ENCODE measurements at places on chromosomes 7 and 10.

- no peak for DNase-seq
Observed at GRCh38 chr7:22668971-22669401, 58.0 kb upstream of the IL6 start.

DNA sequence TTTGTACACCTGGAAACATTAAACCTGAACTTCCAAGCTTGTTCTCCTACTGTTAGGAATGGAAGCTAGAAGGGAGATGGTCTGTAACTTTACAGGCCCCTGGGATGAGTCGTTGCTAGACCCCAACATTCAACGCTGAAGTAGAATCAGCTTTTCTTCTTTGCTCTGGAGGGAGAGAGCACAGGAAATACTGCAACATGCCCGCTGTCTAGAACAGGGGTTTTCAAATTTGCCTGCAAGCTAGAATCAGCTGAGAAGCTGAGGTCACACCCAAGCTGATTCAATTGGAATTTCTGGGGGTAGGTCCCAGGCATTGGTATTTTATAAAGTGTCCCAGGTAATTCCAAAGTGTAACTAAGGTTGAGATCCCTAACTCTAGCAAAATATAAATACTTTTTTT lies 219.7 kb downstream of the PRPF18 start:
- DNase-seq, result no peak

DNA sequence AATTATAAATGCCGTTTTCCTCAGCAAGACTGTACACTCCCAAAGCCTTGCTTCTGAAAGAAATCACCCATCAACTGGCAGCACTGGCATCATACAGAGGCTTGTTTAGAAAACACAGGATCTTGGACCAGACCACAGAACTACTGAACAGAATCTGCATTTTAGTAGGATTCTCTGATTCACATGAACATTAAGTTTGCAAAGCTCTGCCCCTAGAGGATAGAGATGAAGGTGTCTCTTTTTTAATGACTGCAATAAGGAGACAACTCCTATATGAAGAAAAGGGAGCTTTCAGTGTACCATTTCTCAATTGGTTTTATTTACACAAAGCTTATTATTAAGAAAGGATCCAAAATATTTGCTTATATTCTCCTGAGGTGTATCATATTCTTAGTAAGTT lies 172.7 kb downstream of the AGMO start:
- no peak for DNase-seq

GRCh38 chr7:1550846-1551155 lies 5.2 kb downstream of the TMEM184A start:
- DNase-seq, result no peak

DNA sequence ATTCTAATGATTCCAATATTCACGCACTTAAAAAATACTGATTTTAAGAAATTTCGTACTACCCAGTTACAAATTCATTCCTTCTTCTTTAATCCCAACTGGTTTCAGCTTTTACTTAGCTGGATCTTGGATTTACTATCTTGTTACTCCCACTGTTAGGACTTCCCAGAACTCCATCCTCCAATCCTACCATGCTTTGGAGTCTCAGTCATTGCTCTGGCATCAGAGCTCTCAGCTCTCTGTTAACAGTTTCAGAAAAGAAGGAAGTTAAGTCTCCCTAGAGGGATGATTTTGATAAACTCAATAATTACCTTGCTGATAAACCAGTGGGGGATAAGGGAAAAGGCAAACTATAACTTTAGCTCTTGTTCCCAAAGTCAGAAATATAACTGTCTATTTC lies 9.5 kb downstream of the PPA1 start:
- no peak for DNase-seq

DNA sequence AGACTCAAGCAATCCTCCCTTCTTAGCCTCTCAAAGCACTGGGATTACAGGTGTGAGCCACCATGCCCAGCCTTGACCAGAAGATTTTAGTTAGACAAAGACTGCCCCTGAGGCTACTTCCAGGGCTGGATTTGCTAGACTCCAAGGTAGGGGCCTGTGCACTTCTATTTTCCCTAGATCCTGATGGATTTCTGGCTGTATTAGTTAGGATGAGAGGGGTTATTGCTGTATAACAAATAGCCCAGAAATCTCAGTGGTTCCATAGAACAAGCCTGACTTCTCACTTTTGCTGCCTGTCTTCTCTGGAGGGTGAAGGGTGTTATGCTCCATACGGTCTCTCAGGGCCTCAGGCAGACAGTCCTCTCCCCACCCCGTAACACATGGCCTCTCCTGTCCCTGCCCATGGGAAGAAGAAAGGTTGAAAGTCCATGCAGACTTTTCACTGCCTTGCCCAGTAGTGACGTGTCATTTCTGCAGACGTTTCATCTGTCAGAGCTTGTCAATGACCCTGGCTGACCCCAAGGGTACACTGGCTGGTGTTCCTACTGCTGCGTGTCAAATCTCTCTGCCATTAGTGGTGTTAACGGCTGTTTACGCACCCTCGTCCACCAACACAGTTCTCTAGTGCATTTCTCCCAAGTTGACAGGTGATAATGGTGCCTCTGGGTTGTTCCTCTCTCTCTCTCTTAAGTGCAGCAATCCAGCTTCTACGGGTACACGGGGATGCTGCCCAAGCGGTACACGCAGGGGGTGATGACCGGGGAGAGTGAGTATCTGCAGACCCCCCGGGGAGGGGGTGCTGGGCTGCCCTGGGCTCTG lies 11.6 kb downstream of the SLC29A4 start:
- no peak for DNase-seq

DNA sequence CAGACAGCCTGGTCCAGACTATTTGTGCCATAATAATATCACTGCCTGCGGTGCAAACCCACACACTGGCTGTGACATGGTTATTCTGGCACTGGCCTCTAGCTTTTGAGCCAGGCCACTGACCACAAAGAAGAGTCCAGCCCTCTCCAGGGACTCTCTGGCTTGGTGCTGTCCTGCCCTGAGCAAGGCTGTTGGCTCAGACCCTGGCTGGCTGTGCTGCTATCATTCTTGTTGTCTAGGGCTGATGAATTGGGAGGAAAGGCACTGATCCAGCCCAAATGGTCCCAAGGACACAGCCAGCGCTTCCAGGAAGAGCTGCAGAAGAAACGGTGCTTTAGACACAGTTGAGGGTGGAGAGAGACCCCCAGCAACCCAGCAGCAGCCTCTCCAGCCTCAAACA lies 80.8 kb downstream of the TMEM130 start:
- DNase-seq, result no peak

DNA sequence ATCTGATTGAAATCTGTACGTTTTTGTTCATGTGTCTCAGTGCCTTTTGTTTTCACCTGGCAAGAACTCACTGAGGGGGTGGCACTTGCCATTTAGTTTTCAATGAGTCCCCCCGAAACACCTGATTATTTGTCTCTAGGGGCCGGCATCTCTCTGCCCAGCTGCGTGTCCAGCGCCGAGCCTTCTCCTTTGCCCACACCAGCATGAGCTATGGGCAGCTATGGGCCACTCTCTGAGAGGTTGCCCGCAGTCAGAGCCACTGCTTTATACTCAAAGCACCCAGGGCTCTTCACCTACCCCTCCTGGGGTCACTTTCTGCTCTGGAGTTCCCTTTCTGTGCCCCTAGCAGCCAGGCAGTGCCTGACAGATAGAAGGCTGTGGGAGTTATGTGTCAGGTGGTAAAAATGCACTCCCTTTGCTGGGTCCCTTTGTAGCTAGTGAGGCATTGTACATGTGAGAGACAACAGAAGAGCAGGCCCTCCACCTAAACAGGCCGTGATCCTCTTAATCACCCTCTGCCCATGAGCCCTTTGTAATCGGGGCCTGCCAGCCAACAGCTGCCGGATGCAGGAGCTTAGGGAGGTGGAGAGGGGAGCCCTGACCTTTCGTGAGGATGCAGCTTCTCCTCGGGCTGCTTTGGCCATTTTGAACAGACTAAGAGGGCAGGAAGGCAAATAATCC lies 133.1 kb upstream of the NPS start:
- no peak for DNase-seq

GRCh38 chr10:33133557-33133956 lies 175.5 kb upstream of the ITGB1 start:
- DNase-seq, result no peak

DNA sequence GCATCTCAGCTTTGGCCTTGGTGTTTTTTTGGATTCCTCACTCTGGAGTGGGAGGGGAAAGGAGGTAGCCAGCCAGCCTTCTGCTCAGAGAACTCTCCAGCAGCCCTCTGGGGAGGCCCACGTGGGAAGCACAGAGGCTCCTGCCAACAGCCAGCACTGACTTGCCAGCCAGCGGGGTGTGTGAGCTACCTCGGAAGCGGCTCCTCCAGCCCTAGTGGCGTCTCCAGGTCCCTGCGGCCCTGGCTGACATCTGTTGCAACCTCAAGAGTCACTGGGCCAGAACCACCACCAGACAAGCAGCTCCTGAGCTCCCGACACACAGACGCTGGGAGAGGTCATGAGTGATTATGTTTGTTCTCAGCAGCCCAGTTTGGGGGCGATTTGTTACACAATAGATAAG lies 180.2 kb upstream of the FZD8 start:
- DNase-seq, result no peak

DNA sequence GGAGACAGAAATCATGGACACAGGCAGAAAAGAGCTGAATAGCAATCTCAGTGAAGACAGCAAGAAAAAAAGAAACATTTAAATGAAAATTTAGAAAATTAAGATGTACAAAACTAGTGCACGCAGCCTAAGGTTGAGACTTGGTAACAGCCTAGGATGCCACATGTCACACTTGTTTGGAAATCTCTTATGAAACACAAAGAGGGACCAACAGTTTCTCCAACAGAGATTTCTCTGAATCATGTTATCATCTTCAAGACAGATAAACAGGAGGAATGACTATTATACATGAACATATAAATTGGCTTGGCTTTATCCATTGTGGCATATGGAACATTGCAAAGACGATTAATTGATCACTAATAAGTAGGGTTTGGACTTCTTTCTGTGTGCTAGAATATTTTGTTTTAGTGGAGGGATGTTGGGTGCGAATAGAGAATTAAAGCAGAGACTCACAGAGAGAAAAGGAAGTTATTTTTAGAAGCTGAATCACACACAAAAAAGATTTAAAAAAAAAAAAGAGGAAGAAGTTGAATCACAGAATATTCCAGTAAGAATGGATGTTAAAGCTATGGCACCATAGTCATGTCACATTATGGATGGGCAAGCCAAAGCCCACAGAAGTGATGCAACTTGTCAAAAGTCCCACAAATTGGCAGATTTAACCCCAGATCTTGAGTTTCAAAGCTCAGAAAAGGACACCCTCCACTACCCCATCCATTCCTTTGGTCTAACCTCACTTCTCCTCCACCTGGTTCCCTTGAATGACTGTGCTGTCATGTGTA lies 91.6 kb downstream of the MYOF start:
- no peak for DNase-seq

DNA sequence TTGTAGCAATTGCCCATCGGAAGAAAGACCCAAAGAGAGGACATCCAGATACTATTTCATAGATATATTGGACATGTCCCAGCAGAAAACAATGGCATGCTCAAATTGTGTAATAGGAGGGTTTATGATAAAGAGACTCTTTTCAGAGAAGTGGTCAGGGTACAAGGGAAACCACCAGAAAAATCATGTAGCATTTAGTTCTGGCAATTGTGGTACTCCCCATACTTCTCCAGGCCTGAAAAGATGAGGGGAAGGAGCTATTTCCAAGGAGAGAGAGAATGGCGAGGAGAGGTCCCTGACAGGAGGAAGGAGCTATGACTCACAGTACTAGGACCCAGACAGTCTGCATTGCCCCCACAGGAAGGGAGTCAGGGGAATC lies 68.4 kb upstream of the ADO start:
- no peak for DNase-seq

GRCh38 chr7:132390705-132391104 lies 185.6 kb downstream of the PLXNA4 start:
- no peak for DNase-seq

DNA sequence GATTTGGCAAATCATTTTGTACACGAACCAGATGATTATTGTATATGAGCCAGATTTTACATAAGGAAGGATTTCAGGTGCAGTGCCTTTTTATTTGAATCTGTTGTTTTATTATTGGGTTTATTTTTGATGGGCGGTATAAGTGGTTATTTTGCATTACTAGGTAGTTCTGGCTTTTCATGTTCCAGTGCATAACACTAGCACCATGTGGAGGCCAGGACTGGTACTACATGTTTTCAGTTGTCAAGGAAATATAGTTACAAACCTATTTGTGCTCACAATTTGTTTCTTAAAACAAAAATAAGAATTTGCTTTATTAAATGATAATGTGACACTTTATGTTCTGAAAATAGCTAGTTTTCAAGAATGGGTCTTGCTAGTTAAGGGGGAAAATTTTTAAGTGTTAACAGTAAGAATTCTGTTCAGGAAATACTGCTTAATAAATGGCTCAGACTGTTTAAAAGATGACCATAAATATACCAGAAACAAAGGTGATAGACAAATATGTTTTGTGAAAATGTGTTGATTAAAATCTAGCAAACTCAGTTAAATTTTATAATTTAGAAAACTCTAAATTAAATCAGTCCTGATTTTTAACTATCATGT lies 7.1 kb upstream of the SEMA3E start:
- no peak for DNase-seq

GRCh38 chr7:100371561-100372171 lies 1.6 kb upstream of the PILRA start:
- DNase-seq, result no peak

GRCh38 chr7:16402091-16402490 lies 19.2 kb downstream of the CRPPA start:
- no peak for DNase-seq

DNA sequence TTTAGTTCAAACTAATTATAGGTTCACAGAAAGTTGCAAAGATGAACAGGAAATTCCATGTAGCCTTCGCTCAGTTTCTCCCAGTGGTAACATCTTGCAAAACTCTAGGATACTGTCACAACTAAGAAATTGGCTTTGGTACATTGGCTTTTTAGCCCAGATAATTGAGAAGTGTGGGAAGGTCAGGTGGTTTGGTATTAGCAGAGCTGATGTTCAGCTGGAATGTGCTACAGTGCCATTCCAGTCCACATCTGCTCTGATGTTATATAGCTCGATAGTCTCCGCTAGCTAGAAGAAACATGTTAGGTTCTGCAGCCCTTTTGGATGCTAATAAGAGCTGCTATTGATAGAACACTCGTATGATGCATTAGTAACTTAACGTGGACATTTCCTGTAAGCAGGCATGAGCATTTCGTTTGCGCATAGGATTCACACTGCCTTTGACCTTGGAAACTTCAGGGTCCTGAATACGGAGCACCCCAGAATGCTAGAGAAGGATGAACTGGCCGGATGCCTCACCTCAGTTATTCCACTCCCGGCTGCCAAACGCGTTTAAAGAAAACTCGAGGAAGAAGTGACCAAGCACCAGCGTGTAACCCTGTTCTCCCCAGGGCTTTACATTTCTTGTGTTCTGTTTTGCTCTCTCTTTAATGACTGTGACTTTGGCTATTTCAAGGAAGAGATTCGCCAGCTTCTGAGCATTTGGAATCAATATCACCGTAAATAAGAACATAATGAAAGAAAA lies 271.4 kb downstream of the GALNT17 start:
- DNase-seq, result no peak

GRCh38 chr10:44413416-44413815 lies 28.5 kb upstream of the CXCL12 start:
- no peak for DNase-seq

DNA sequence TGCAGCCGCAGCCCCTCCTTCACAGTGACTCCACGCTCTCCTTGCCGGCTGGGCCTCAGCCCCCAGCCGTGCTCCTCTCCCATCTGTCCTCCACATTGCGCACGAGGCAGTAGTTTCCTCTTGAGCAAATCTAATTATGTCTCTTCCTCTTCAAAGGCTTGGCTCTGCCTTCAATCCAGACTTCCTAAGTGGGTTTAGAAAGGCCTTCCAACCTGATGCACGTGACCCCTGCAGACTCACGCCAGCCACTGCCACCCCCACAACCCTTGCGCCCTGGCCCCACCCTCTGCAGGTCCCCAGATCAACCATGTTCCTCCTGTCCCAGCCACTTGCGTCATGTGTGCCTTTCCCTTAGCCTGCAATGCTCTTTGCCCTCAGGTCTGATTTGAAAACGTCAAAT lies 75.0 kb upstream of the ADAM12 start:
- no peak for DNase-seq

Measured in activated CD4-positive, alpha-beta memory T cell treated with anti-CD3 and anti-CD28 coated beads, Interleukin-2, amount 10 ng/mL, durations not matched to agents 7 days and 5 days (primary cell).